ENCODE measurements at places on chromosomes 4 and X.

DNA sequence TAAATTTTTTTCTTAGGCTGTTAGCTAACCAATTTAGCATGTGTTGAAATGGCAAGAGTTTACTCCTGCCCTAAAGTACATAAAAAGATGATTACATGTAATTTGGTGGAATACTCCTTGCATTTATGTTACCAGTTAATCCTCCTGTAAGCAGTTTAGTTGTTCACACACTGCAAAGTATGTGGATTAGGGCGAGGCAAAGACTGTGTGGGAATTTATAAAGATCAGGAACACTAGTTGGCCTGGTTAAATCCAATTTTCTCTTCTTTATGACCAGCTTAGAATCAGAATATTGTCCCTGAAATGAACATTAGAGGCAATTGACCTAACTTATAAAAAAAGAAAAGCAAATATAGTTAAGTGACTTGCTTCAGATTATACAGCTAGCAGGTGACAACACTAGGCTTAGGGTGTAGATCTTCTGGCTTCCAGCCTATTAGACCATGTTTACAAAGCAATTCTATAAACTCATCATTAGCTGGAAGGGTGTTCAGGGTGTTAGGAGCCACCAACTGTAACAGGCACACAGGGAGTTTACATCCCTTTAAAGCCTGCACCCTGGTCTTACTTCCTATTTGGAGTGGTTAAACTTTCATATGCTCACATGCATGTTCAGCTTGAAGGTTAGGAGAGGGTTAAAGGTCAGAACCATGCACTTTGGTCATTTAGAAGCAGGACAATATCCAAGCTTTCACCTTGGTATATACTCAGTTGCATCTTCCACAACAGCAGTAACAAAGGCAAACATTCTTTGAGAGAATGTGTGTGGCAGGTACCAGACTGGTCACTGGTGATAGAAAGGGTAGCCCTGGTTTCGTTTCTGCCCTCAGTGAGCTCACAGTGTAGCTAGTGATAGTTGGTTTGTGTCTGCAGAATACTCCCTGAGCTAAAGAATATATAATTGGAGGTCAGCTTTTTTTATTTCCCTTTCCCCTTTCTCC lies 72.6 kb downstream of the GC start:
- ATAC-seq = no peak

DNA sequence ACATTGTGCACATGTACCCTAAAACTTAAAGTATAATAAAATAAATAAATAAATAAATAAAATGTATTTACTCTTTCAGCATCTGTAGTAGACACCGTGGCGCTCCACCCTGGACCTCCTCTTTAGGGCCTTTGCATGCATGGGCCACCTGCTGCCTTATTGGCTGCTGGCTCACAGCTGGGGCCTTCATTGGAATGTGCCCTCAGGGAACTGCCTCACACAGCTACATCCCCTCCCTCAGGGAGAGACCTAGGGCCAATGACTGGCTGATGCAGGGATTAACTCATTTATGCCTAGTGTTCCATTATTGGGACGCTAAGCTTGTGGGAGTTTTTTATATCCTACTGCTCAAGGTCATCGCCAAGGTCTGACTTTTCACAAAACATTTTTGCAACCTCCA lies 302.9 kb upstream of the FTHL17 start:
- ATAC-seq = no peak

GRCh38 chr4:154073107-154073822 lies 284.4 kb upstream of the SFRP2 start:
- no peak for ATAC-seq

DNA sequence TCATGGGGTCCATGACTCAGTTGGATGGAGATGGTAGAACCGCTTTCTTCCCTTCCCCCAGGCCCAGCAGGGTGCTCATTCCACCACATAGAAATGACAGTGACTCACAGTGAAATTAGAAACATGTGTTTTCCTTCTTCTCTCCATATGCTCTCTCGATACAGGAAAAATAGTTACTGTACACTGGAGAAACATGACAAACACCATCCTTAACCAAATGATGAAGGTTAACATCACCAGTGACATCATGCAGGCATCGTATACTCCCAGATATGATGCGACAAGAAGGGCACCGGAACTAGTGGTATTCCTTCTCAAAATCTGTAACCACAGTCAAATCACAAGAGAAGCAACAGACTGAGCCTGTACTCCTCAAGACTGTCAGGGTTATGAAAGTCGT lies 11.7 kb upstream of the RAB40A start:
- no peak for ATAC-seq

- no peak for ATAC-seq
Observed at GRCh38 chrX:17876135-17876534, 15.0 kb upstream of the RAI2 start.

- ATAC-seq = no peak
Observed at GRCh38 chrX:30610026-30610425, 32.5 kb upstream of the TASL start.

DNA sequence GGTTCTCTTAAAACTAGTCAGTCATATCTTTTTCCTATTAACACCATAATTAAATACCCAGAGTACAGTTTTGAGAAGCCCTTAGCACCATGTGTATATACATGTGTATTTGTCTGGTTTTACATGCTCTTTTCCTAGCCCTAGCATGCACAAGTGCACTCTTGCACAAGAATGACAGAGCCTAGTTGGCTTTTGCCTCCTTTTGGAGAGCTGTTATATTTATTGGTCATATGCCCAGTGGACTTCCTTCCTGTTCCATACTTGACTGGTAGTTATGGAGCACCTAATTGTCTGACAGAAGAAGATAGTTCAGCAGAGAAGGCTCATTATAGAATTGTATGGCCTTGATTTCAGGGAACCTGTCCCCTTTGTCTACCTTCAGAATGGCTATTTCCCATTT lies 155.6 kb downstream of the ARX start:
- ATAC-seq = no peak

DNA sequence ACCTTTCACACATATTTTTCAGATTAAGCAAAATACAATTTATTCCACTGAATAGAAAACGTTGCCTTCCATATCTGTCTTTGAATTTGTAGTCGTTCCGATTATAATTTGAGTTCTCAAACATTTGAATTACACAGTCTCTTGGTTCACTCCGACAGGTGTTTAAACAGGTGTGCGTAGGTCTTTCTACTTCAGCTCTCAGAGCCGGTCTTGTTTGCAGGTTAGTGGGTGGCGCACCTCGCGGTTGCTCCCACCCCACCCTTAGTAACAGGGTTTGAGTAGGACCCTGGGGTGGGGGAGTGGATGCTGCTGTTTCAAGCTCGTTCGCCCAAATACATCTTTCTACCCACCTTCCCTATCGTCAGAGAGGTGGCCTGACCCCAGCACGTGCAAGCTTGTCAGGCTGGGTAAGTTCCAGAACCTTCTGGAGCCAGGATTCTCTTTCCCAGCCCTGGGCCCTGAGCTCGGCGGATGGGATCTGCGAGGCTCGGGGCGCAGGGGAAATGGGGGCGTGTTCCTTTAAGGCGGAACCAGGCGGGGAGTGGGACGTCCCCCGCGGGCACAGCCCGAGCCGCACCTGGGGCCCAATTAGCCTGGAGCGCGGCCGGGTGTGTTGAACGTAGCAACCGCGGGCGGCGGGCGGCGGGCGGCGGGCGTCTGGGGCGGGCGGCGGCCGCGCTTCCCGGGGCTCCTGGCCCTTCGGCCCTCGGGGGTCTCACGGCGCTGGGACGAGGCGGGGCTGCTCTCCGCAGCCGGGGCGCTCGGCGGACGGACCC lies at the start of gene FAM149A:
Gene FAM149A (plus strand): TSS at position 591 of the 776 bp plus-strand sequence.
- ATAC-seq = peak; percentile 77

GRCh38 chrX:13272426-13272825 lies 47.4 kb downstream of the ATXN3L start:
- no peak for ATAC-seq

GRCh38 chr4:170138580-170139194 lies 48.9 kb upstream of the AADAT start:
- ATAC-seq = peak; percentile 59

GRCh38 chrX:75603833-75604232 lies 81.0 kb upstream of the ZDHHC15 start:
- no peak for ATAC-seq

DNA sequence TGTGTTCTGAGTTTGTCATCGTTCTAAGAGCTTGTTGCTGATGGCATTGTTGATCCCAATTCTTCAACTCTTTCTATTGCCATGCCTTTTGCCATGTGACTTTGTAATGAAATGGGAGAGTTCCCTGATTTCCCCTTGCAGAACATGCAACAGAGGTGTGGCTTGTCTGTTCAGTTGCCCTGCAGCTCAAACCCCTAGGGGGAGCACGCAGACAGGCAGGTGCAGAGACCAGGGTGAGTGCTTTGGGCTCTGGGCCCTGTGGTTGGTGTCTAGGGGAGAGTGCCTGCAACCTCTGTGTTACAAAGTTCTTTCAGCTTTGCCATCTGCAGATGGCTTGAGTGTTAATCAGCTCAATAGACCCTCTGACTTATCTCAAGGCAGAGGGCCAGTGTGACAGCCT lies 332.7 kb downstream of the MID1IP1 start:
- no peak for ATAC-seq

DNA sequence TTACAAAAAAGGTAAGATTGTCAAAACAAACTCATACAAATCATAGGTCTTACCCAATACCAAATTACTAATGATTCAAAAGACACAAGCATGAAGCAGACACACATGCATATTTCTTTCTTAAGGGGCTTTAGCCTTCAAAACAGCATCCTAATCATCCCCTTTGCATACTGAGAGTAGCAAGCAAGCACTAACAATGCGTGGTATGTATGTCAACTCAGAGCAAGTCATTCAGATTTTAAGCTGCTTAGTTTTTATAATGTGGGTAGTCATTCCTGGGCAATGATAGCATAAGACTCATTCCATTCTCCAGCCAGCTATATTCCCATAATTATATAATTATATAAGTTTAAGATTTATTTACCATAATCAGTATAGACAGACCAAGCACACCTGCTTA lies 219.6 kb downstream of the DKK2 start:
- ATAC-seq = no peak

DNA sequence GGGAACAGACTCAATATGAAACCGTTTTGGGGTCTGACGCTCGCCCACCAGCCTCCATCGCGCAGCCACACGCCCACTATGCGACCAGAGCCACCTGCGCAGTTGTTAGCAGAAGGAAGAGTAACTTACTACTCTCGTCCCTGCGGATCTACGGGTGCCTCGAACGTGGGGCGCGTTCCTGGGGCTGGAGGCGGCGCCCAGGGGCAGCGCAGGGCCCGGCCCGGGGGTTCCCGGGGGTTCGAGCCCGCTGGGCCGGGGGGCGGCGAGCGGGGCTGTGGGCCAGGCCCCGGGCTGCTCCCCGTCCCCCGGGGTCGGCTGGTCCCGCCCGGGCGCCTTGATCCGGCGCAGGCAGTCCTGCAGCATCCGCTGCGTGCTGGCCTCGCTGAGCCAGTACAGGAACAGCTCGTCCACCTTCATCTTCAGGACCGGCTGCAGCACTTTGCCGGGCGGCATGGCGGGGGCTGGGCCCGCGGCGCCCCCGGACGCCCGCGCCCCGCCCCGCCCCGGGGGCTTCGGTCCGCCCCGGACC lies 404 bp downstream of the PPP2R3B start:
- ATAC-seq = no peak

DNA sequence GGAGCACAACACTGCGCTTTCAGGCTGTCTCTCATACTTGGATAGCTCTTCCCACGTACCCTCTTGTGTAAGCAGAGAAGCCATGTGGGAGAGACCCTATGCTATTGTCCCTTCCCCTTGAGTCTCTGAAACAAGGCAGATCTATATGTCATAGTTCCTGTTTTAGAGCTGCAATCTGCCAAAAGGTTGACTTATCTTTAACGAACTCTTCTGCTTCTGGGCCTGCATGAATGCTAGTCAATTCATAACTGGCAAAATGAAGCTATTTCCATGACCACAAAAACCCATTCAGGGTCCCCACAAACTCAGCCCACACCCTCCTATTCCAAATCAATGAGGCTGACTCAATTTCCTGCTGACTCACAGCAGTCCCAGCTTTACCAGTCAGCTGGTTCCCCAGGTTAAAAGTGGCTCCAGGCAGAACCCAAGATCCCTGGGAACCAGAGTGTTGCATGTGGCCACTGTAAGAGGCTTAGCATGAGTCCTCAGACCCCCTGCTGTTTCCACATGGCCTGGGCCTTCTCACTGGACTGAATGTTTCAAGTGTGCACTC lies 25.3 kb upstream of the SOD3 start:
- ATAC-seq = no peak

DNA sequence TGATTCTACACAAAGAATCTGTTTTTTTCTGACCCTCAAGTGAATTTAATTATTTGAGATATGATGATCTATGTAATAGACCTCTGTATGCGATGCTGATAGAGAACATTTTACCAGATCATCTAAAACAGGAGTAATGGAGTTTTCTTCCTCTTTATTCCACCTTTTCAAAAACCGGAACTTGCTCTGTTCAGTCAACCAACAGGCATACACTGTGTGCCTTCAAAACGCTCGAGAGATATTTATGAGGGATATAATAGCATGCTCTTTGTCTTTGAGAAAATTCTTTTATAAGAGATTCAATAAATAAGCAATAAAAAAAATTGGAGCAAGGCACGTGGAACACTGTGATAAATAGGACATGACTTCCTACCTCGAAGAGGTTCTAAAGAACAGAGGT lies 2.0 kb downstream of the NYX start:
- no peak for ATAC-seq

DNA sequence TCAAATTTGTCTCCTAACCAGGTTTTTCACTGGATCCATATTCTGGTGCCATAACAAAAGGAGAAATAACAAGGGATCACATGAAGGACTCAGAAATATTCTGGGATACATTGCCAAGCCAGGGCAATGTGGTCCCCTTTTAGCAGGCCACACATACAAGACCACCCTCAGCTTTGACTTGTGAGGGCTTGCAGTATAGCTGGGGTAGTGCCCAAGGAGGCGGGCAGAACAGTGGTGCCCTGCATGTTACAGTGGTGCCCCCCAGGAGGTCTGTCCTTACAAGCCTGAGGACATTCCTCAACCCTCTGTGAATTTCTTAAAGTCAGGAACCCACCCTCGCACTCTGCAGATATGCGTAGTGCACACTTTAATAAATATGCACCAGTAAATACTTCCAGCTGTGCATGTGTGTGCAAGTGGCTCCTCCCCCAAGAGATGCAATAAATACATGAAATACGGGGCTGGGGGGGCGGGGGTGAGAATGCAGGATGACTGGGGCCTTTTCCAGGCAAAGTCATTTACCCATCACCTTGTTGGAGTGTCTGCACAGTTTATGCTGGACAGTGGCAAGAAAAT lies 34.4 kb upstream of the TBL1X start:
- ATAC-seq = no peak

DNA sequence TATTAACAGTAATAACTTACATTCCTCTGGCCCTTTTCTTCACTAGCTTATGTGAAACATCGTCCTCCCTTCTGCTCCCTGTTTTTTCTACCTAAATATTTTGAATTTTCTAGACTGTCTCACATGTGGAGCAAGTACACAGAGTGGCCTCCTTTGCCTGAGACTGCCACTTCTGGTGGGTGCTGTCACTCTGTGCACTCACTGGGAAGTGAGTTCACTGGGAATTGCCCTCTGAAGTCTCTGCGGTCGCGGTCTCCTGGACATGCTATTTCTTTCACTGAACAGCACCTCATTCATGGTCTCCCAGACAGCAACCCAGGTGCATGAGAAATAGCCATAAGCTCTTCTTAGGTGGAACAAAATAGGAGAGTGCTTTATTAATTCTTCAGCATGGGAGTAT lies 1179.7 kb upstream of the ADGRL3 start:
- no peak for ATAC-seq

Measured in gastroesophageal sphincter (tissue), 4 donors.